Fibroblast of the conjunctiva (primary cell): ENCODE measurements at places on chromosomes 2 and 18.

- no peak for DNase-seq
These were observed 66.8 kb downstream of the LINC00305 start for GRCh38 chr18:64082054-64082453.

DNA sequence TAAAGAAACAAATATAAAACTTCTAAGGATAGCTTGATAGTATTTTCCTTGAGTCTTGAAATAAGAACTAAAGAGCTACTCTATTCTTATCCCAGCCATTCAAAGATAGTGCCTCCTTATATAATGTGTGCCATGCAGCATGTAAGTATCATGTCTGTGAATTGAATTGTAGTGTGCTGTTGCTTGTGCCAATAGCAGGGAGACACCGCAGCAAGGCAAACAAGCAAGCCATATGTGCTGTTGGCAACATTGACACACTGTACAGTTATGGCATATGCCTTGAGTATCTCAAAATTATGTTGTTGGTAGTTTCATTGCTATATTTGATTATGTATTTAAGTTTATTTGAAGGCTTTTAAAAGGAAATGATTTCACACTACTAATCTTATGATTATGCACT, 58.2 kb downstream of the ERBB4 start:
- no peak for DNase-seq

GRCh38 chr2:101882769-101883307, 108.9 kb upstream of the IL1R2 start:
- no peak for DNase-seq

- DNase-seq: no peak
These were observed 45.8 kb upstream of the RBM44 start for GRCh38 chr2:237752761-237753165.

GRCh38 chr2:200525066-200525465, 941 bp upstream of the SGO2 start:
- DNase-seq: no peak

DNA sequence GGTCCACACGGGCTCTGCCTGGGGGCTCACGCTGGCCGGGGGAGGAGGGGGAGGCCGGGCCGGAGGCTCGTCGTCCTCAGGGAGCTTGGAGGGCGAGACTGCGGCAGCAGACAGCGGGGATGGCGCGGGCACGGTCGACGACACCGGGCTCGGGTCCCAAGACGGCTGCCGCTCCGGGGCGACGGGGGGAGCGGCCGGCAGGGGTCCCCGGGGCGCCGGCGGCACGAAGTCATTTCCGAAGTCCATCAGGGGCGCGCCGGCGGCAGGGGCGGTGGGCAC, 491 bp downstream of the RTN4 start:
- DNase-seq: no peak

DNA sequence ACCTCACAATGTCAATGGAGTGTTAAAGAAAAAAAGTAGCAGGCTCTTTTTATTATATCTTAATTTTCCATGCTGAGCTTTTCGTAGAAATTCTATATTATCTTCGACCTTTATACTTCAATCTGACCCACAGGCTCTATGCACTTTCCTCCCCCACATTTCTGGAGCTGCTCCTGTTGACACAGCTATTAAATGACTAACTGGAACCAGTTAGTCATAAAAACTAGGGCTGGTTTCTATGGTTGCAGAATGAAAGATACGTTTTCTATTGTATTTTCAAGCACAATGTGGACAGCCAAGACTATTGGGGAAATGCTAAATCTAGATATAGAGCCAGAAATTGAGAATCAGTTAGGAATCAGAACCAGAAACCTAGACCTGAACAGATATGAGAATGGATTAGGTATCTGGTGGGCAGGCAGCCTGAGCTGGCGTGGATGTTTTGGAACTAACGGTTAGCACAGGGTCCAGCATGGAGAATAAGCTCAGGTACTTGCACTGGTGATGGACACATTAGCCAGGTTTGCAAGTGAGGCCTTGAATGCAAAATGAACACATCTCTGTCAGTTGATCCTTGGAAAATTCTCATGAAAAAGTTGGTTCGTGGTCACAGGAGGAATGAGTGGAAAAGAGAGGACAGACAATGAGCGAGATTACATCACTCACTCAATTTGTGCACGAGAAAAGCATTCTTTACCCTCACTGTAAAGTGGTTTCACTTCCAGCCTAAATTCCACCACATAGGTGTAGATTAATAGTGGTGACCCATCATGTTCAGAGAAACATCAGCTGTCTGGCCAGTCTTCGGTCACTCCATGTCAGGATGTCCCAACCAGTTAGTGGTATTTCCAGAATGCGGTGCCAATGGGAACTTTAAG, 144.6 kb upstream of the EPHA4 start:
- no peak for DNase-seq

- DNase-seq: no peak
These were observed 380.4 kb downstream of the TNS1 start for GRCh38 chr2:217622205-217623060.

DNA sequence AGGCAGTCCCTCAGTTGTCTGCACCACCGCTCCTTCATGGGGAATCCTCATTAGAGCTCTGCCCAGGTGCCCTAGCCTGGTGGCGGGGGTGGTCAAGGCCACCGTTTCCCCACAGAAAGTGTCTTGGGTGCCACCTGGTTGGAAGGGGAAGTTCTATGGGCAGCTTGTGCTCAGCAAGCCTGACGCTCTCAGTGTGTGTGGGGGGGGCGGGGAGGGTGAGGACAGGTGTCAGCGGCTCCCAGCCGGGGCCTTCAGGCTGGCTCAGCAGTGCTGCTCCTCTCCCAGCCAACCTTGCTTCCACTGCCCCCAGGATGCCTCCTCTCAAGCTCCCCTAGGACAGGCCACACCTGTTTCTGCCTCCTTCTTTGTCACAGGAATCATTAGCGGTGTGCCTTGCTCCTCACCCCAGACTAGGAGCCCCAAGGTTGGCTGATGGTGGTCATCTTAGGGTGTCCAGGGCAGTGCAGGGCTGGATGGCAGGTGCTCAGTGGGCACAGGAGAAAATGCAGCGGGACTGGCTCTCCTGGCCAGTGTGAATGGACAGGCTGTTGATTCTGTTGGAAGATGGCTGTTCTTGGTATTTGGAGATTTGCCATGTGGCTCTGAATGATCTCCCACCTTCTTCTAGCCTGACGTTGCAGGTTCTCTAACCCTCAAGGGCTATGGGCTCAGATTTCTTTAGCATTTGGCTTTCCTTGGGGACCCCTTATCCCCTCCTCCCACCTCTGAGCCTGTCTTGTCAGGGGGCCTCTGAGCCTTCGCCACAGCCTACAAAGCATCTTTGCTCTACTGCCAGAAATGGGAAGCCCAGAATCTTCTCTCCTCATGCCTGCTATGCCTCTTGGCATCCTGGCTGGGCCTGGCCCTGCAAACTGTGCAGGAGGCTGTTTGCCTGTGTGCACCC, 185.8 kb upstream of the HS6ST1 start:
- no peak for DNase-seq

DNA sequence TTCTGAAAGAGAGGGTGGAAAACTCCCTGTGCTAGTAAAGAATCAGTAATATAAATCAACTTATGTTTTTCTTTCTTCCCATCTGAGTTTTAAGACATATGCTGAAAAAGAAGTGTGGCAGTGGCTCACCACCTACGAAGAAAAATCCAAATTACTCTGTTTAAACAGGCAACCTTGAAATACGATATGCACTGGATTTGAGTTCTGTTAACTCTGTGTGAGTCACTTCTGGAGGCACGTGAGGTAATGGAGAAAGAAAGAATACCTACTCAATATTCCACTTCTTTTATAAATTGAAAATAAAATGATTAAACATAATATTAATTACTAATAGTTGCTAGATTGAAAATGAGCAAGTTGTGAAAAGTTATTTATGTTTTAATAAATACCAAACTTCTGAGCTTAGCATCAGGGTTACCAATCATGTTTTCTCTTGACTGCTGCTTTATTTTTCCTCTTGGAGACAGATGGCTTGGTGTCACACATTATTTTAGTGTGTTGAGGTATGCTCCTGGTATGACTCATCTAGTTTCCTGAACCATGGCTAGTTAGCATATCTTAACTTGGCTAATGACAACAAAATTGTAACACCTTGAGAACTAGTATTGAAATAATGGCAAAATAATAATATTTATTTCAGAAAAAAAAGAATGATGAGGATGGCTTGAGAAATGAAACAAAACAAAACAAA, 1705.5 kb upstream of the PIK3C3 start:
- no peak for DNase-seq
